ENCODE measurements at places on chromosomes 12 and 14.
A peak's percentile ranks its signal among the peaks of the same experiment; 100 is the strongest.

DNA sequence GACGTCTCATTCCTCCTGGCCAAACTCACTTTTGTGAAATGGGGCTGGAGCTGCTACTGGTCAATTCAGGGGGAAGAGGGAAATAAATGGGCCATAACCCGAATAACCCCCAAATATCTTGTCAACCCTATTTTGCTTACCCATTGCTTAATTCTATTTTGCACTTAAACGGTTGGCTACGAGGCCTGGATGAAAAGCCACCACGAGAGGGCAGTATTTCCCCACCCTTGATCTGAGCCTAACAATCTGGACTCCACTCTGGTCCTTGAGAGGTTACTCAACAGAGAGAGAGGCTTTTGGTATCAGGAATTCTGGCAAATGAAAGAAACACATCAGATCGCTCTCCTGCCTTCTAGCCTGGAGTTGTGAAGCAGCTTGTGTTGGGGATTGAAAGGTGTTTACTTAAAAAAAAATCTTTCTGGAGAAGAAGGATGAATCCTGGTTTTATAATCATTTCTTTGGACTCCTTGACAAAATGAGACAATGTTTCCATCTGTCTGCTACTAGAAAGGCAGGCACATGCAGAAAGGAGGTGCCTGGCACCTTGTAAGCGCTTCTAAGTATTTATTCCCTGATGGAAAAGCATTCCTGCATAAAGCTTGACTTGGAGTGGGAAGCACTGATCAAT is 22.4 kb upstream of the FBXO21 start:
- peak; percentile 83 for DNase-seq

DNA sequence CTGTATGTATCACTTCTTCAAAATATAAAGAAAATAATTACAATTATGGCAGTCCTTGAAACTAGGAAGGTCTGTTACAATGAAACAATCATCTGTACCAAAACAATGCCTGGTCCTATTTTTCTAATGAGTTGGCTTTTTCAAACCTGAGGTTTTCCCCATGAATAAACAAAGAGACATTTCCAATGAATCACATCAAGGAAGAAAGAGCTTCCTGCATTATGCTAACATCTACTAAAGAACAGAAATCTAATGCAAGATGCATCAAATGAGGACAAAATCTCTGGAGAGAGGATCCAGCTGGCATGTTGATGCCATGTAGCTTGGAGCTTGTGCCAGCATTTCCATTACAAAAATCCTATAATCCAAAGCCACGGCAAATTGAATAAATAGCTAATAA is 29.3 kb downstream of the NIN start:
- no peak for DNase-seq

DNA sequence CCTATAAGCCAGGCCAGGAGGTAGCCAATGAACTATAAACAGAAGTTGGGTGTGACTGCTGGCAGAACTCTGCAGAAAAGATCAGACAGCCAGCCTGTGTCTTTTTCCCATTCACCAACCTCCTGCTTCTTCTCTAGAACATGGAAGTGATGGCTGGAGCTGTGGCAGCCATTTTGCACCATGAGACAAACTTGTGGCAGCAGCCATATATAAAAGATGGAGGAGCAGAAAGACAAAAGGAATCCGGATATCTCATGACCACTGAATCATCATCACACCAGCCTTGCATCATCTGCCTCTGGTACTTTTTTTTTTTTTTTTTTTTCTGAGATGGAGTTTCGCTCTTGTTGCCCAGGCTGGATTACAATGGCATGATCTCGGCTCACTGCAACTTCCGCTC is 8.7 kb downstream of the BEGAIN start:
- peak; percentile 1 for DNase-seq

GRCh38 chr14:98008381-98009113 is 1211.4 kb downstream of the VRK1 start:
- DNase-seq, result peak; percentile 40

- DNase-seq, result no peak
Observed at GRCh38 chr12:23722655-23723054, 226.8 kb downstream of the SOX5 start.

DNA sequence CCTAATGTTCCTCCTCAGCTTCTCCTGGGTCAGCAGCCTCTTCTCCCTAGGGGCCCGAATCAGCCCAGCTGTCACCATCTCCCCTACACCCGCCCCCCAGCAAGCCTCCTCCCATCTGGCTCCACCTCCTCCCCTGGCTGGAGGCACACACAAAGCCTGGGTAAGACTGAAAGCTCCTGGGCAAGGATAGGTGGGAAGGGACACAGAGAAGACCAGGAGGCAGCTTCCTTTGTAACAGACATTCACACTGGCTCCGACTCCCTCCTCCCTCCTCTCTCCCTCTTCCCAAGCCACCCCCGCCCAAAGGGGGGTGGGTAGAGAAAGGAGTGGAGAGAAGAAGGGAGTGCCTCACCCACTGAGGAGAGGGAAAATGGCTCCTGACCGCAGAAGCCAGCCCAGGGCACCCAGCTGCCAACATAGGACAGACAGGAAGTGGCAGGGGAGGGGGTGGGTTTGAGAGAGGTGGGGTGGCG is 4.0 kb downstream of the CHD4 start:
- peak; percentile 53 for DNase-seq

DNA sequence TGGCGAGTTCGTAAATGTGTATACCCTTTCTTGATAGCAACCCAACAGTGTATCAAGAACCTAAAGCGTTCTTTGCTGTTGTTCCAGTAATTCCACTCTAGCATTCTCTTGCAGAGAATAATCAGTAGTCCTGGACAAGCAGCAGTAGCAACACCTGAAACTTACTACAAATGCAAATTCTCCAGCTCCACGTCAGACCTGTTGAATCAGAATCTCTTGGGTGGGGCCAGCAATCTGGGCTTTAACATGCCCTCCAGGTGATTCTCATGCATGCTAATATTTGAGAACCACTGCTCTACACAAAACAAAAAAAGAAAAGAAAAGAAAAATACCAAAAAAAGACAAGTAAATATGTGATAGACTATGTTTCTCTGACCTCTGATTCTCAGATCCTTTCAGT is 10.1 kb downstream of the PTGDR start:
- no peak for DNase-seq

GRCh38 chr12:32454075-32454474 is 54.7 kb downstream of the FGD4 start:
- no peak for DNase-seq

DNA sequence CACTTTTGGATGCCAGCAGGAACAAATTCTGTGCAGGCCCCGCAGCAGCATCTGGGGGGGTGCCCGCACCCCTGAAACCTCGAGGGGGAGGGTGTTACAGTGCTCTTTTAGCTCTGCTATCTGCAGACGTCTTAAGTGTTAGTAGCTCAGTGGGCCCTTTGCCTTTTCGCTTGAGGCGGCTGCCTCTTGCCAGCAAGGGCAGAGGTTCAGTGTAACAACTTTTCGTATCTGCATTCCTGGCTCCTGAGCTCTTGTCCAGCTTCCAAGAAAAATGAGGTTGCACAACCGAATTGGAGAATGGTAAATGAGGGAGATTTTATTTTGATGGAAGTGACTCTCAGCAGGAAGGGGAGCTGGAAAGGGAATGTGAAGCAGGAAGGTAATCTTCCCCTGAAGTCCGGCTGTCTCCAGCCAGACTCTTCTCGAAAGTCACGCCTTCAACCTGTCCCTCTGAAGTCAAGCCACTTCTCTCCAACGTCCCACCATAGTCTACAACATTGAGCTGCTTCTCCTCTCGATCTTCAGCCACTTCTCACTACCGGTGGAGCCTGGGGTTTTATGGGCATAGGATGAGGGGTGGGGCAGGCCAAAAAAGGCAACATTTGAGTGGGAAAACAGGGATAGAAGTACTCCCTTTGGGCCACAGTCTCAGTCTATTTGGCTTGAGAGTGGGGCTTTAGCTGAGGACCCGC is 17.8 kb downstream of the TAS2R50 start:
- no peak for DNase-seq

DNA sequence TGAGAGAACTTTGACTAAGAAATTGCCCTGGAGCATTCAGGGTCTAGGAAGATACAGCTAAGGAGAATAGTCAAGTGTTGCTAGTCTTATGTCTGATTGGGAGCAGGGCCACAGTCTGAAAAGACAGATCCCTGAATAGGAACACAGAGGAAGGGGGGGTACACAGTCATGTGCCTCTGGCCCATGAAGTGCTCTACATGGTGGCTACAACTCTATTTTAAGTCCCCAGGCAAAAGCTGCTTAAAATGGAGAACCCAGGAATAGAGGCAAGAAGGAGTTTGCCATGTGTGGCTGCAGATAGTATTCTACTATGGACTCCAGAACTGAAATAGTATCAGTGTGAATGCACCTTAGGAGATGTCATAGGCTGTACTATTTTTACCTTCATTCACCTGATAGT is 118.0 kb upstream of the NPAS3 start:
- DNase-seq, result no peak

- DNase-seq, result no peak
Observed at GRCh38 chr14:77037215-77037937, 8.9 kb upstream of the IRF2BPL start.

GRCh38 chr14:21136024-21136423 is 19.8 kb downstream of the OR5AU1 start:
- no peak for DNase-seq

- no peak for DNase-seq
Observed at GRCh38 chr12:88328090-88328489, 186.0 kb downstream of the TMTC3 start.

- DNase-seq, result no peak
Observed at GRCh38 chr12:108282676-108283075, 56.4 kb downstream of the CMKLR1 start.

DNA sequence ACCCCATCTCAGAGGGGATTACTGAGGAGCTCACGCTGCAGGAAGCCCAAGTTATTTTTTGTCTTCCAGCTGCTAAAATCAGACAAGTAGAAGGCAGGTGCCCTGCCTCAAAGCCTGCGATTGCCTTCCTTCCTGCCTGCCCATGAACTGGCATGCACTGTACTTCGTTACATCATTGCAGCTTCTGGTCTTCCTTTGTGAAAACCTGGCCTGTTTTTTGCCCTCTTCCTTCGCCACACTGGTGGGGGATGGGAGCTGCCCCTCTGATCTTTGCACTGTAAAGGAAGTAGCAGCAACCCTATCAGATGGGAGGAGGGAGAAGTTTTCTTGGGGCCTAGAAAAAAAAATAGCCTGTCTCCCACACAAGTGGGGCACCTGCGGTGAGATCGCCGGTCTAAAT is 1098.7 kb downstream of the BCL11B start:
- DNase-seq, result peak; percentile 71

GRCh38 chr12:79203058-79203647 is 338.6 kb downstream of the SYT1 start:
- DNase-seq, result no peak

GRCh38 chr12:30823156-30823699 is 68.5 kb upstream of the CAPRIN2 start:
- peak; percentile 57 for DNase-seq

GRCh38 chr12:8991371-8992345 is 2.3 kb downstream of the KLRG1 start:
- no peak for DNase-seq

Measured in activated CD8-positive, alpha-beta T cell treated with anti-CD3 and anti-CD28 coated beads for 36 hours (primary cell).